ENCODE measurements at places on chromosomes 6 and 20.

- DNase-seq: no peak
Observed at GRCh38 chr6:154932515-154933027, 62.5 kb upstream of the TIAM2 start.

- DNase-seq: no peak
Observed at GRCh38 chr6:40436685-40437604, 150.2 kb downstream of the LRFN2 start.

DNA sequence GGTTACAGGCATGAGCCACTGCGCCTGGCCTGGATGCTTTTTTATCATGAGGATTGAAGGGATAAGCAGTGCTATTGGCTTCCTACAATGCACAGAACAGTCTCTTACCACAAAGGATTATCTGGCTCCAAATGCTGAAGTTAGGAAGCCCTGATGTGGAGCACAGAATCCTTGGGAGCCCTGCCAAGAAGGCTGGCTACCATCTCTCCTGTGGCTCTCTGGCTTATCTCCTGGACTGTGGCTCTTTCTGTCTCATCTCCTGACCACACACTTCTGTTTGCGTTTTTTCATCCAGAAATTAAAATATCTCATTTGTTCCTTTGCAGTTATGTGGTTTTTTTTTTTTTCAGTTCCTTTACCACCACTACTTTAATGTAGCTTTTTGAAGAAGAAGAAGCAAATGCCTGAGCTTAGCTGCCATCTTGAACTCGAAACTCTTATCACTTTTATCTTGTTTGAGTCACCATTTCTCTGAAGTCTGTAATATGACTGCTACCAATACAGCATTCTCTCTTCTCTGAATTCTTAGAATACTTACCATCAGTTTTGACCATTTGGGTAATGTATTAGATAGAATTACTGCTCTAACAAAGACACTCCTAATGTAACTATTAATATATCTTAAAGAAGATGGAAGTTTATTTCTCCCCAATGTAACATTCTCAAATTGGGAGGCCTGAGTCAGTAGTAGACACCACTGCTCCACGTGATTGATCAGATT lies 1044.7 kb downstream of the KIF16B start:
- no peak for DNase-seq

- no peak for DNase-seq
Observed at GRCh38 chr6:97136626-97137358, 146.2 kb downstream of the MMS22L start.

GRCh38 chr6:101401792-101402621 lies 8.5 kb downstream of the GRIK2 start:
- DNase-seq: no peak

Data from NCI-H2081 treated with DMSO at 0.1 percent for 48 hours (cell line).